GM23248 (cell line): ENCODE measurements at places on chromosomes 1 and 21.

- no peak for DNase-seq
These were observed 21.0 kb downstream of the SLC37A1 start for GRCh38 chr21:42534421-42535378.

DNA sequence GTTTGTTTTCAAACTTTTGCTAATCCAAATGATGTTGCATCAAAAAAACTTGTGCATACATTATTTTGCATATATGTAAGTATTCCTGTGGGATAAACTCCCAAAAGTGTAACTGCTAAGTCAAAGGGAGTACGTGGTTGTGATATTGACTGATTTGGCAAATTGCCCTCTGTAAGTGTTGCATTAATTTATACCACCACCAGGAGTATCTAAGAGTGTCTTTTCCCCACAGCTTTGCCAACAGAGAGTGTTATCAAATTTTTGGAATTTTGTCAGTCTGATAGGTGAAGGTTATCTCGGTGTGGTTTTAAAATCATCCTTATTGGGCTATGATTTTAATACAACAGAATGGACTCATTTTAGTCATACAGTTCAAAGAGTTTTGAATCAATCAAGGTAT lies 30.1 kb upstream of the PARP1 start:
- DNase-seq, result peak; percentile 51

DNA sequence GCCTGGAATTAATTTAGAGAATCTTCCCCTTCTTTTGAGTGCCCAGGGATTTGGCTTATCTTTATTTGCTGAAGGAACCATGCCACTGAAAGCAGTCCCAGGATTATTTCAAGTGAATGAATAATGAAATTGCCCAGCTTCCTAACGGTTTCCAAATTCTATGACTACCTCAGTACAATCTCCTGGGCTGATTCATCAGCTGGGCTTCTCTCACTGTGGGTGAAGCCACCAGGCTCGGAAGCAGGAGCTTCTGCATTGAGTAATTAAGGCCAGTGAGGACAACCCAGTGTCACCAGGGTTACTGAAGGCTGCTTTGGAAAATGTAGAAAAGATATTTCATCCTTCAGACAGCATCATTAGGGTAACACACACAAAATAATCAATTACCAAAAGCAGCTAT lies 169.8 kb downstream of the DAB1 start:
- peak; percentile 93 for DNase-seq

- DNase-seq, result no peak
These were observed 13.3 kb downstream of the ARV1 start for GRCh38 chr1:230992100-230992774.
